Astrocyte (in vitro differentiated cells and primary cell): ENCODE measurements at places on chromosomes 3 and 15. TPM values are rescaled to one million over a fixed set of nuclear protein-coding genes. Genes with fewer than 3 reads are reported as not detected.

- H3K27ac ChIP-seq = no peak overlapping the region
- H3K4me1 ChIP-seq = peaks cover 17% of the 10 kb centered on the region
- H3K4me3 ChIP-seq = no peak overlapping the region
- H3K36me3 ChIP-seq = peaks cover 11% of the 10 kb centered on the region
- no peaks in the 10 kb centered on the region for H3K27me3 ChIP-seq
Observed at GRCh38 chr3:128094295-128095151, 29.1 kb downstream of the RUVBL1 start.

The SLC22A14 gene
- total RNA-seq = 0.45 and 0.84 TPM in 2 replicates

DNA sequence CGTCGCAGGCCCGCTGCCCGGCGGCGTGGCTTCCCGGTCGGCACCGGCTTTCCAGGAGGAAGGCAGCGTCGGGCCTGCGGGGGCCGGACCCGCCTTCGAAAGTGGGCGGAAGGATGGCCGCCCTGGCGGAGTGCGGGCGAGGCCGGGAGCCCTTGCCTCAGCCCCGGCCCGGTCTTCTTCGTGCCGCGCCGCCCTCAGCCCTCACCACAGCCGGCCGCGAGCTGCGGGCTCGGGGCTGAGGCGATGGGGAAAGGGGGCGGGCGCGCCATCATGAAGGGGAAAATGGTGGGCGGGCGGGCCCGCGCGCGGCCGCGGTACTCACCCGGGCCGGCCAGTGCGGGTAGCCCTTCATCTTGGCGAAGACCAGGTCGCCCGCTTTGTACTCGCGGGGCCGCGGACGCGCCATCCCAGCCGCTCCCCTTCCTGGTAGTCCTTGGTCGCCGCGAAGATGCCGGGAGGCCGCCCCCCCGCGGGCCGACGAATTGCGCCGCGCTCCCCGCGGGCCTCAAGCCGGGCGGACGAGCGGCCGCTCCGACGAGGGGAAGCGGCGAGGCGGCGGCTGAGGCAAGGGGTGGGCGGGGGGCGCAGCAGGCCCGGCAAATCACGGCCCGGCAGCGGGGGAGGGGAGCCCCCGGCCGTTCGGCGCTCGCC lies 489 bp downstream of the HDGFL3 start:
- H3K4me1 ChIP-seq = peaks cover 12% of the 10 kb centered on the region
- H3K36me3 ChIP-seq = no peaks in the 10 kb centered on the region
- H3K27ac ChIP-seq = peak overlapping the region; percentile 83
- peak; percentile 17 for DNase-seq
- no peaks in the 10 kb centered on the region for H3K27me3 ChIP-seq

The HIGD2B gene
- total RNA-seq = not detected in 2 replicates

- H3K27ac ChIP-seq = no peak overlapping the region
- no peaks in the 10 kb centered on the region for H3K36me3 ChIP-seq
- no peaks in the 10 kb centered on the region for H3K27me3 ChIP-seq
- H3K4me3 ChIP-seq = no peak overlapping the region
- no peak for DNase-seq
- H3K4me1 ChIP-seq = no peaks in the 10 kb centered on the region
Observed at GRCh38 chr15:94253742-94254141, 22.4 kb downstream of the MCTP2 start.
